ENCODE measurements at places on chromosomes 4 and X.

- DNase-seq = no peak
These were observed 6.7 kb downstream of the ARMCX4 start for GRCh38 chrX:101491943-101492342.

GRCh38 chrX:11756354-11757318 is 1.4 kb upstream of the MSL3 start:
- no peak for DNase-seq

DNA sequence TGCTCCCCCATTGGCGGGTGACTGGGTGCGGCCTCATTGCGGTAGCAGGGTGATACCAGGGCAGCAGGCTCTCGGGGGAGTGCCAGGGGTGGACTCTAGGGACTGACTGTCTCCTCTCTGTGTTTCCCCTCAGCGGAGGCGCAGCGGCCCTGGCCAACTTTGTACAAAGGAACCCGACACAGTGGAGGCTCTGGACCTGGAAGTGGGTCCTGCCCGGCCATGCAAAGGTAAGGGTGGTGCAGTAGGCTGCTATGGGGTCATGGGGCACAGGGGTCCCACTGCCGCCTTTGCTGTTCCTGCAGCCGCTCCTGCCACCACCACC is 16.3 kb downstream of the SULT1B1 start:
- no peak for DNase-seq

DNA sequence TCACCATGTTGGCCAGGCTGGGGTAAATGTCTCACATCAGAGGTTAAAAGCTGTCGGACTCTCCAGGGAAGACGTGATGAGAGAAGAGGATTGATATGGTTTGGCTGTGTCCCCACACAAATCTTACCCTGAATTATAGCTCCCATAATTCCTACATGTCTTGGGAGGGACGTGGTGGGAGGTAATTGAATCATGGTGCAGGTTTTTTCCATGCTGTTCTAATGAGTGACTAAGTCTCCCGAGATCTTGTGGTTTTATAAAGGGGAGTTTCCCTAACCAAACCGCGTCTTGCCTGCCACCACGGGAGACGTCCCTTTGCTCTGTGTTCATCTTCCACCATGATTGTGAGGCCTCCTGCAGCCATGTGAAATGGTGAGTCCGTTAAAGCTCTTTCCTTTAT is 64.4 kb downstream of the ASMT start:
- no peak for DNase-seq

DNA sequence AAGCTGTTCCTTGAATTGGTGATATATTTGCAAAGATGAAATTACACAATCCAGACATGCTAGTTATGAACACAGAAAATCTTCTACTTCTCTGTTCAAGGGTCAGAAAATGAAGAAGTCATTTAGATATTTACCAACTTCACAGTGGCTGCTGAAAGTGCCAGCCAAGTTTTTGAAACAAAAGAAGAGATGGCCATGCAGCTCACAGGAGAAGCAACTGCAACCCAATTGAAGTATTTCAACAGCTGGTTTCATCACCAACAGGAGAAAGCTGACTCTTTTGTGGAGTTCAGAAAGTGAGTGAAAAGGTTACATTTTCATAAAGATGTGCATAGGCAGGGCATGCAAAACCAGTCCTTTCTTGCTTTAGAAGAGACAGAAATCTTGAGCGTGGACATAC is 70.1 kb upstream of the LSM6 start:
- no peak for DNase-seq
